ENCODE measurements at places on chromosomes 1 and 21.

- no peak for DNase-seq
These were observed 114.5 kb downstream of the DPYD start for GRCh38 chr1:97806326-97806725.

DNA sequence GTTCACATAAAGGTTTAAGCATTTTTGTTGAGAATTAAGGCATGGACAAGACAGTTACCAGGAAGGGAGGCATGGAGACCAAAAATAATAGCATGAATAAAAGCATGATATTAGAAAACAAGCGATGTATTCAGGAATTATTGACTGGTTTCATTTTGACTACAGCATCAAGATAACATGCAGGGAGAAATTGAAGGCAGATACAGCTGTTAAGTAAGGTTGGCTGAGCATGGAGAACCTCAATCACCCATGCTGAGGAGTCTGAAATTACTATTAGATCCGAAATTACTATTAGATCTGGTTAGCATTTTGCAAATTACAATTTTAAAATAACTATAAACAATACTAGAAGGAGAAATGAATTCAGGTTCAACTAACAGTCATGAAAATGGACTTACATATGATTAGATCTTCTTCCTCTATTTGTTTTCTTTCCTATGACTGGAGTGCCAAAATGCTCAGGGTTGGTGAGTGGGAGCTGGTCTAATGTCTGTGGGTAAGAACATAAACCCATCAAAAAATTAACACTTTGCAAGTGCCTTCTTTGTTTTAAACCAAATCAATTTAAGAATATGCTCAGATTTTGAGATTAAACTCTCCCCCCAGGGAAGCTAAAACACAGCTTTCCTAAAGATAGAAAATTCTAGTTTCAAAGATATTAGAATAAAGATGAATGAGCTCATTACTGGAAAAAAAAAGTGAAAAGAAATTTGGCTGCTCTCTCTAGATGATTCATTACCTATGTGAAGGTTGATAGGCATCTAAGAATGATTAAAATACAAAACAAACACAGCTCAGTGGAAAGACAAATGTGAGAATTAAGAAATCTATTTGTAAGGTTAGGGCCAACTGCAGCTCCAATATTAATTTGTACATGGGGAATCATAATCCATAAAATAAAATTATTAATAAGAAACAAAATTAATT lies 81.7 kb downstream of the ARID4B start:
- DNase-seq = no peak

GRCh38 chr21:44487831-44488230 lies 32.5 kb downstream of the LRRC3 start:
- peak; percentile 70 for DNase-seq

DNA sequence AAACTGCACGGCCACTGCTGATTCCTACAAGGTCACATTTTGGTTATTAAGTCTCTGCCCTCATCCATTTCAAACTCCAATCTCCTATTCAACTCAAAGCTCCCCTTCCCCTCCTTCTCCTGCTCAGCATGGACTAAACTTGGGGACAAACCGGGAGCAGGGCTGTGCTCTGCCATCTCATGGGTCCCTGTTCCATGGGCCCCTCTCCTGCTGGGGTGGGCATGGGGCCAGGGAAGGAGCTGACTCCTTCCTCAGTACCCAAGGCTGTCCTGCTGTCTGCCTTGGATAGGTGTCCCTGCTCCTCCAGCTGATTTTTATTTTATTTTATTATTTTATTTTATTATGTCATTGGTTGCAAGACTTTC lies 27.1 kb downstream of the TNNT2 start:
- DNase-seq = no peak

DNA sequence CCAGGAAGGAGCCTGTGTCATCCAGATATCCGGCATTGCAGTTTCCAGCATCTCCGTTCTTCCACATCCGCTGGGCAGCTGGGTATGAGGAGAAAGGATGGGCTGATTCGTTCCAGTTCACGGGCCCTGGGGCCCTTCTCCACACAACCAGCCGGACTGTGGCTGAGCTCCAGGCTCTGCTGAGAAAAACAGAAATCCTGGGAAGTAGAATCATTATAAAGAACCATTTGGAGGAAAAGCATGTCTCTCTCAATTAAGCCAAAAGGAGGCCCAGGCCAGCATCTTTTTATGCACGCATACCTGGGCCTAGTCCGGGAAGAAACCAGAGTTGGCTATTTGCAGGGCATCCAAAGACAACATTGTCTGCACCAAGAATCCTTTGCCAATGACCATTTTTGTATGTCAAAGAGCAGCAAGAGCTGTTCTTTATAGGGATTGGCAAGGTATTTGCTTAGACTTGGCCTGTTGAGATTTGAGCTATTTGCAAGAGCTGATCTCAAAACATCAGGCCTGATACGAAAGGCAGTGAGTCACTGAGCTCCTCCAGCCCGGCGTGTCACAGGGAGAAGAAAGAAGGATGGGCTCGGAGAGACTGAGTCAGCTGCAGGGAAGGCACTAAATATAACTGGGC lies 84.9 kb upstream of the ARHGEF16 start:
- peak; percentile 92 for DNase-seq

DNA sequence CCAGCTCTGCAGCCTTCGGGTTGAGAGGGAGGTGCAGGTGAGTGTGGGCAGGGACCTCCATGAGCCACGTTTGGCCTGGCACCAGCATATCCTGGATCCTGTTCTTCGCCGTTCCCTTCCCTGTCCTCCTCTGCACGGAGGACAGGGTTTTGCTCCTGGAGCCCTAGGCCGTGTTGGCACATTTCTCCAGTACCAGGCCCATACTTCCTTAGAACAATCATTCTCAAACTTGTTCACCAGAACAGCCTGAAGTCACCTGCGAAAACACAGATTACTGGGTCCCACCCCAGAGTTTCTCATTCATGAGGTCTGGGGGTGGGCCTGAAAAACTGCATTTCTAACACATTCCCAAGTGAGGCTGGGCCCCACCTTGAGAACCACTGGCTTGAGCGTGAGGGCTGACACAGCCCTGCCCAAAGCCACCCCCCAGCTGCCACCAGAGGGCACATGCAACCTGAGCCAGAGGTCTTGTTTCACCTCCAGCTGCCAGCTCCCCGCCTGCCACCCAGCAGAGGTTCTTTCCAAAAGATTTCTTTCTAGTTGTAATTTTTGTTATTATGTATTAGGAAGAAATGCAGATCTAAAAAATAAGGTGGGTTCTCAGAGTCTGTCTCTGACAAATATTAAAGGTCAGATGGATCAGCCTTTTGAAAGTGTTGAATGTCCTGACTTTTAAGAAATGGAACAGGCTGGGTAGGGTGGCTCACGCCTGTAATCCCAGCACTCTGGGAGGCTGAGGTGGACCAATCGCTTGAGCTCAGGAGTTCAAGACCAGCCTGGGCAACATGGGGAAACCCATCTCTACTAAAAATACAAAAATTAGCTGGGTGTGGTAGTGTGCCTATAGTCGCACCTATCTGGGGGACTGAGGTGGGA lies 39.6 kb upstream of the LDLRAP1 start:
- DNase-seq = no peak

DNA sequence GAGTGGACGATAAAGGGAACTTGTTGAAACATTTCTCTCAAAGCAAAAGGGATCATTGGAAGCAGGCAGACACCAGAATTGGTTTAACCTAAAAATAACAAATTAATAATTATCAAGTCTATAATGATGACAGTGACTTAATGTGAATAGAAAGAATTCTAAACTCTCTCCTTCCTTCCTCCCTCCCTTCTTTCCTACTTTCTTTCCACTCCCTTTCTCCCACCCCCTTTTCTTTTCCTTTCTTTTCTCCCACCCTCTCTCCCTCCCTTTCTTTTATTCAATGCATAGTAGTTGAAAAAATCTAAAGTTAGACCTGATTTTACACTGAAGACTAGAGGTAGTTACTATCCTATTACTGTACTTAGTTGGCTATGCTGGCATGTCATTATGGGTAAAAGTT lies 55.7 kb downstream of the PTPRC start:
- DNase-seq = no peak

DNA sequence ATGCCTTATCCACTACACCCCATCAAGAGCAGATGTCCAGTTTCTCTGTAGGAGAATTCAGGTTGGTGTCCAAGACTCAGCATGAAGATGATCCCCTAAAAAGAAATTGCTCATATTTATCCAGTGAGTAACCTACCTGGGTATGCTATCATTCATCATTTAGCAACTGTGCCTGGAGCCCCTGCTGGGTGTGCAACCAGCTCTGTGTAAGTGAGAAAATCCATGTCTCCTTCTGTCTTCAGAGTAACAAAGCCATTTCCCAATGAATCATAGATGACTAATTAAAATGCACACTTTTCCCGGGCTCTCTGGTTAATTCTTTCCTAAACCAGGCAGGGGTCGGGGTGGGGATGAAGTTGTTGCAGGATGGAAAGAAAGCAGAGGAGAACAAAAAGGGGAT lies 35.8 kb downstream of the OLFML3 start:
- DNase-seq = no peak

- DNase-seq = no peak
These were observed 125.3 kb downstream of the SIPA1L2 start for GRCh38 chr1:232504651-232505050.

DNA sequence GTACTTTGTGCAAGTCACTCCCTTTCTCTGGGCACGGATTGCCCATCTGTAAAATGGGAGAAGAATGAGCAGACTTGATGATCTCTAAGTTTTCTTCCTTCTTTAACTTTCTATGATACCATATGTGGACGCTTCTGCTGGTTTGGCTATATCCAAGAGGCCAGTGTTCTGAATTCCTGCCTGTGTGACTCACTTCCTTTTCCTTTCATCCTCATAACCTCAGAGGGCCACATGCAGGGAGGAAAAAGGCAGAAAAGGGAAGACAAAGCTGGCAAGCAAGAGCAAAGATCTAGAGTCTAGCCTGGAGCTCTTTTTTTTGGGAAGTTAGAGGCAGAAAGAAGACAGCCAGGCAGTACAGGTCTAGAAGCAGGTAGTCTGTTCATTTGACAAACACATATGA lies 151.2 kb downstream of the OMA1 start:
- peak; percentile 76 for DNase-seq

GRCh38 chr1:240610636-240611035 lies 1.3 kb downstream of the GREM2 start:
- DNase-seq = no peak

DNA sequence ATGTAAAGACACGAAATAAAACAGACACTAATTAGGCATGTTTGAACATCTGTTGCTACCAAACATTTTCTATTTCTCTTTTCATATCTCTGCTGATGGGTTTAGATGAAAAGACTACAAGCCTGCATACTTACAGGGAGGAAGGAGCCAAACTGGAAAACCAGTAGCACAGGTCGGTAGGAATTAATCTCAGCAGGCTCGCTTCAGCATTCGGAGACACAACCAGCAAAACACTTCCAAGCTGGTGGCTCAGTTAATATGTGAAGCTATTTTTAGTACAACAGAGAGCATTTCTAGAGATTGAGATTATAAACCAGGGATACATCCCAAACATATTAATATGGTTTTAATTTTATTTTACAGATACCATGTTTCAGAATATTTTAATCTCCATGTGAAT lies 300.9 kb upstream of the GREM2 start:
- DNase-seq = no peak

GRCh38 chr1:232319072-232319471 lies 310.9 kb downstream of the SIPA1L2 start:
- no peak for DNase-seq

DNA sequence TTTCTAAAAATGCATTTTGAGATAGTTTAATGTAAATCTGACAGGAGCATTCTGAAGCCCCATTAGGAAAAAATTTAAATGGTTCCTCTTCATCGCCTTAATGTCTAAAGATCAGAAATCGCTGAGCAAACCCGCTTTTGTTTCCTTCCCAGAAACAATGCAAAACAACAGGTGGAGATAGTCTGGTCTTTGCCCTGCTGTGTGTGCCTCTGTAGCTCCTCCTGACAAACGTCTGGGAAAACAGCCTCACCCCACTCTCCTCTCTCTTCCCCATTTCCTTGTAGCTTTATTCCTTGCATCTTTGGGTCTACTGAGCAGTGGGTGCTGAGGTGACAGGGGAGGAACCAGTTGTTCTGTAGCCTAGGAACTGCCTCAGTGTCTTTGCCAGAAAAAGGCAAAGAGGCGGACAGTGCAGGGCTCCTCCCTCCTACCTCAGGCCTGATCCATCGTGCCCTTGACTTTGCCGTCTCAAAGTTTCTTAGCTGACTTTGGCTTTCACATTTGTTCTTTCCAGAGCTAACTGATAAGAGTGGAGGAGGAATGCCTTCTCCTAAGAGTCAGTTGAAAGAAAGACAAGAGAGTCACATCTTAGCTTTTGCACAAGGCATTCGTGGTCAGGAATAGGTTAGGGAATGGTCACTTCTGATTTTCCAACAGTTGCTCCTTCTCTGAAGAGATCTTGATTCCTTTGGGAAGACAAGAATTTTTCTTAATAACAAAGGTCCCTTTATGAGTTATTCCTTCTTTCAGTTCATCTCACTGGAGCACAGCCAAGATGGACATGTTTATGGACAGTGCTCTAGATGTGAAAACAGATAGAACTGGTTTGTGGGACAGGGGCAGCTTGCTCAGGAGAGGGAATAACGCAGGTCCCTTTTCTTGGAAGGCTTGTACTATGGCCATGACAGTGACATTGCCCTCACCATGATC lies 24.9 kb downstream of the SYT11 start:
- no peak for DNase-seq

- no peak for DNase-seq
These were observed 82.2 kb upstream of the DPT start for GRCh38 chr1:168811176-168811575.

DNA sequence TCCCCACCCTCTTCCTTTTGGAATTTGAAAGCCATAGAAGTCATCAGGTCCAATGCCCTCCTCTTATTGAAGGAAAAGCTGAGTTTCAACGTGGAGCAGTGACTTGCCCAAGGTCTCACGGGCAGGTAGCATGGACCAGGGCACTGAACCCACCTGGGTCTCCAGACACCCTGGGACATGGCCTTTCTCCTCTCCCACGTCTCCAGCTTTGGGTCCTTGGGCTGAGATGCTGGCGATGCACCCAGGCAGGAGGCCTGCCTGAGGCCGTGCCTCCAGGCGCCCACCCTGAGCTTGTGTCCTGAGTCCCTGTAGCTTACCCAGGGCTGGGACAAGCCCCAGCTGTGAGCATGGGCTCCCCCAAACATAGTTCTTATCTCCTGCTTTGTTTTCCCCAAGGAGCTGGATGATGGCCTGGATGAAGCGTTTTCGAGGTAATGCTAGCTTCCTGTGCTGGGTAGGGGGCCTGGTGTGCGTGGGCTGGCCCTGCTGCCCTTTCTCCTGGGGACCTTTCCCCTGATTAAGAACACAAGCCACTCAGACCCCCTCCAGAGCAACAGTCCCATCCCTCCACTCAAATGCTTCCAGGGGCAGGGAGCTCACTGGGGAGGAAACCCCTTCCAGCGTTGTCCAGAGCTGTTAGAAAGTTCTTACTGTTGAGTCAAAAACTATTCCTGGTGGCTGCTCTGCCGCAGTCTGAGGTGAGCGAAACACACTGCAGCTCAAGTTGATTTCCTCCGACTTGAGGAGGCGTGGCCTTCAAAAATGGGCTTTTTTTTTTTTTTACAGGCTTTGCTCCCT lies 21.6 kb downstream of the LDLRAP1 start:
- no peak for DNase-seq

DNA sequence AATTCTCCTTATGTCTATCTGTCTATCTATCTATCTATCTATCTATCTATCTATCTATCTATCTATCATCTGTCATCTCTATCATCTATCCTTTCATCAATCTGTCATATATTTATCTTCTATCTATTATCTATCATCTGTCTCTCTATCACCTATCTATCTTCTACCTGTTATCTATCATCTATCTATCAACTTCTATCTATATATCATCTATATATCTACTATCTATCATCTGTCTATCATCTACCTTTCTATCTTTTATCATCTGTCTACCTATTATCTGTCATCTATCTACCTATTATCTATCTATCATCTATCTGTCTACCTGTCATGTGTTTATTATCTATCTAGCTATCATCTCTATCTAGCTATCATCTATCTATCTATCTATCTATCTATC lies 124.7 kb upstream of the C1orf174 start:
- DNase-seq = no peak

- no peak for DNase-seq
These were observed 8.2 kb downstream of the ACADM start for GRCh38 chr1:75732703-75733102.
